ENCODE measurements at places on chromosomes 7 and 10.
A peak's percentile ranks its signal among the peaks of the same experiment; 100 is the strongest.

DNA sequence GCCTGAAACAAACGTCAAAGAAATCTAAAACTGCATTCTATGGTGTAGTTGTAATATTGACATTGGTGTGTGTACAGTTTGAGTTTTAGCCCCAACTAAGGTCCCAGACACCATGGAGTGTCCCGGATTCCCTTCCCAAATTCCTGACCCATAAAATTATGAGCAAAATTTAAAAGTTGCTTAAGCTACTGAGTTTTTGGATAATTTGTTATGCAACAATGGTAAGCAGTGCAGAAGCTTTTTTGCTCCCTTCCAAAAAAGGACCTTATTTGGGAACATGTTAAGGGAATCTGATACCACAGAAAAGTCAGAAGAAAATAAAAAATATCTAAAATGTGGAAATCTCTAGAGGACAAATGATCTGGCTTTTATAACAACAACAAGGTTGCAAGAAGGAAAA lies 63.3 kb upstream of the KMT2E start:
- no peak for DNase-seq

GRCh38 chr10:30439931-30440330 lies 5.9 kb downstream of the MAP3K8 start:
- no peak for DNase-seq

- DNase-seq, result no peak
Observed at GRCh38 chr7:154287356-154287755, 235.2 kb downstream of the DPP6 start.

GRCh38 chr10:34638406-34639054 lies 176.6 kb downstream of the PARD3 start:
- peak; percentile 66 for DNase-seq

GRCh38 chr7:37318541-37318940 lies 130.1 kb downstream of the ELMO1 start:
- peak; percentile 41 for DNase-seq

DNA sequence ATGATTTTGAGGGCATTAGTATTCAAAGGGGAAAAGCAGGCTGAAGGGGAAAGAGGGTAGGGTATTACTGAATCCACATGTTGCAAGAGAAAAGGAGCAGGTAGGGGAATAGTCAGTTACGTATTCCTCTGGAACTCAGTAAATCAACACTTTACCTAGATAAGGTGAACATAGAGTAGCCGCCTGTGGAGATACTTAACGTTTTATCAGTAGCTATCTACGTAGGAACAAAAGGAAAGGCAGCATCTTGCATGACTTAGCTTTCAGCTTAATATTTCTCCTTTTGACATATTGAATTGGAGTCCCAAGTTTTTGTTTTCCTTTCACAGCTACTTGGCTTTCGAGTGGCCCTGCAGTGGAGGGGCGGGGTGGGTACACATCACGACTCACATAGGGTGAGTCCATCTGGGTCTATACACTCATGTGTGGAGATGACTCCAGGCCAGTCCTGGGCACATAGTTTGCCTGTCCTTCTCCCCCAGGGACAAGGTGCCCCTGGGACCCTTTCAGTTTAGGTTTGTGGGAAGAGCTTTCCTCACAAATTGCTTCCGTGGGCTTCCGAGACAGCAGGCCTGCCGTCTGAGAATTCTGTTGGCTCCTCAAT lies 48.1 kb downstream of the CCNY start:
- no peak for DNase-seq

GRCh38 chr10:124002391-124003069 lies 90.9 kb downstream of the CHST15 start:
- no peak for DNase-seq

- peak; percentile 49 for DNase-seq
Observed at GRCh38 chr10:124040451-124041188, 52.8 kb downstream of the CHST15 start.

DNA sequence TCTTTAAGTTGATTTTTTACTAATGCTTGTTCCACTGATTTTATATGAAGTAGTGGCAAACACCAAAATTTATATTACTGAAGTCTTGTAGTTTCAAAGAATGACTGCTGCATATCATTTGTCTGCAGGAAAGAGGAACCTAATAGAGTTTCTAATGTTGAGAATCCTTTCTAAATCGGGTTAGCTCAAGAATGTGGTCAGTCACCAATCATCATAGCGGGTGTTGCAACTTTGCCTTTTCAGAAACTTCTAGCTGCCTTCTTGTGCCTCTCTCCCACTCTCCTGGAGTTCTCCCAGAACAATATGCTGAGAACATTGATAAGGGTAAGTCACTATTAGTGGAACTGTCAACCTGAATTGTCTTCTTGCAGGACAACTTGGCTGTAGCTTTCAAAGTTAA lies 524.8 kb upstream of the SORCS1 start:
- no peak for DNase-seq

GRCh38 chr10:119892188-119893065 lies at the start of gene SEC23IP:
SEC23IP (plus strand) TSS chr10:119892730; CDS start chr10:119892783, 53 bp downstream.
- peak; percentile 91 for DNase-seq

DNA sequence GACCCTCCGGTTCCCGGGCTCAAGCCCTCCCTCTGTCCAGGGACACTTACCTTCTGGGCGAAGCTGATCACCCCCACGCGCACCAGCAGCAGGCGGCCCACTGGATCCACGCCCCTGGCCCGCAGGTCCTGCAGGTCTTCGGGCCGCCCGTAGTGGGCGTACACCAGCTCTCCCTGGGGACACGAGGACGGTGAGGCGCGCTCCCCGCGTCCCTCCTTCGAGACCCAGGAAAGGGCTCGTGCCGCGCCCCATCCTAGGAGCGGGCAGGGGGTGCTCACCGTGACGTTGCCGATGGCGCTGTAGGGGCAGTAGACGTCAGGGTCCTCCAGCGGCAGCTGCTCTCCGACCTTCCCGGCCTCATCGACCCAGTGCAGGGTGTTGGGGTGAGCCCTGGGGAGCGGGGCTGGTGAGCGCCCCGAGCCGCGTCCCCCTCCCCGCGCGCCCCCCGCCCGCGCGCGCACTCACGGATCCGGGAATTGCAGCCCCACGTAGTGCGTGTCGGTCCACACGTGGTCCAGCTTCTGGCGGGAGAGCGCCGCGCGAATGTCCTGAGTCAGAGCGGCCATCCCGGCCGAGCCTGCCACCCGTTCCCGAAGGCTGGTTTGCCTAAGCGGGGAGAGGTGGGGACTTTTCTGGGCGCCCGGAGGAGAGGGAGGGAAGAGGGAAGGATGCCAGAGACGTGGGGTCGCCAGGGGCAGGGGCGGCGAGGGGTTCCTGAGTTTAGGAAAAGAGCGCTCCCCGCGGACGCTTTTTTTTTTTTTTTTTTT lies 8.2 kb downstream of the TFR2 start:
- peak; percentile 67 for DNase-seq

- no peak for DNase-seq
Observed at GRCh38 chr7:152853236-152853635, 93.7 kb downstream of the ACTR3B start.

- no peak for DNase-seq
Observed at GRCh38 chr7:134182078-134182477, 54.9 kb downstream of the LRGUK start.

GRCh38 chr10:78278058-78278404 lies 244.4 kb downstream of the RPS24 start:
- DNase-seq, result no peak

GRCh38 chr7:4612939-4613841 lies 68.9 kb upstream of the FOXK1 start:
- no peak for DNase-seq

GRCh38 chr10:75542906-75543305 lies 111.5 kb downstream of the LRMDA start:
- DNase-seq, result no peak

GRCh38 chr7:116953906-116954838 lies 871 bp downstream of the ST7 start:
- peak; percentile 33 for DNase-seq

GRCh38 chr10:20644421-20644820 lies 252.7 kb downstream of the NEBL start:
- no peak for DNase-seq

GRCh38 chr7:2651336-2651735 lies 19.6 kb downstream of the TTYH3 start:
- no peak for DNase-seq

- no peak for DNase-seq
Observed at GRCh38 chr7:35623381-35623780, 71.6 kb downstream of the HERPUD2 start.

DNA sequence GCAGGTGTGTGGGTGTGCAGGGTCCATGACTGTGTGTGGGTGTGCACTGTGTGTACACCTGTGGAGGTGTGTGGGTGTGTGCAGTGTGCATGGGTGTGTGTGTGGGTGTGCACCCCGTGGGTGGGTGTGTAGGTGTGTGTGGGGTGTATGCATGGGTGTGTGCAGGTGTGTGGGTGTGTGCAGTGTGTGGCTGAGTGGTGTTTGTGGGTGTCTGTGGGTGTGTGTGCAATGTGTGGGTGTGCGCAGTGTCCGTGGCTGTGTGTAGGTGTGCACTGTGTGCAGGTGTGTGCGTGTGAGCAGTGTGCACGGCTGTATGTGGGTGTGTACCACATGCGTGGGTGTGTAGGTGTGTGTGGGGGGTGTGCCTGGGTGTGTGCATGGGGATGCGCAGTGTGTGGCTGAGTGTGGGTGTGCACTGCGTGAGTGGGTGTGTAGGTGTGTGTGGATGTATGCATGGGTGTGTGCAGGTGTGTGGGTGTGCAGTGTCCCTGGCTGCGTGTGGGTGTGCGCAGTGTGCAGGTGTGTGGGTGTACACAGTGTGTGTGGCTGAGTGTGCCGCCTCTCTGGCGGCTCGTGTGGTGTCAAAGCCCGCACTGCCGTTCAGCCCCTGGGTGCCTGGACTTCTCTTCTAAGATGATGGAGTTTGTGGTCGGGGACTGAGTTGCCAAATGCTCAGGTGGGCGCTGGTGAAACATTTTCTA lies 208.3 kb downstream of the DNAJB6 start:
- no peak for DNase-seq
